Stimulated activated CD8-positive, alpha-beta memory T cell treated with anti-CD3 and anti-CD28 coated beads, Interleukin-15, amount 100 ng/mL, for 24 hours (primary cell): ENCODE measurements at places on chromosomes 3 and 15.
A peak's percentile ranks its signal among the peaks of the same experiment; 100 is the strongest.

DNA sequence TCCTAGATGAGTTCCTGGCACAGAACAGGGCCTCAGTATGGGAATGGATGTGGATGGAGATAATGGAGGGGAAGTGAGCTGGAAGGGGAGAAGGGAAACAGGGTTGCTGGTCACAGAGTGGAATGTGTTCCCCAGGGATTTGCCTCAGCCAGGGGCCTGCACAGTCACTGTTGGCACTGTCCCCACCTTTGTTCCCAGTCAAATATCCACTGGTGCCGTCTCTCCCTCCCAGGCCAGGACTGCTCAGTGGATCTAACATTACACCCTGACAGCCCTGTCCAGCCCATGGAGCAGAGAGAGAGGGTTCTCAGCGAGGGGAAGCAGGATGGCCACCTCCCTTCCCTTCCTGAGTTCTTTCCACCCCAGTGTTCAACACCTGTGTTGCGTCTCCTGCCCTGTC, 1.5 kb upstream of the PPP1R2 start:
- DNase-seq: no peak

DNA sequence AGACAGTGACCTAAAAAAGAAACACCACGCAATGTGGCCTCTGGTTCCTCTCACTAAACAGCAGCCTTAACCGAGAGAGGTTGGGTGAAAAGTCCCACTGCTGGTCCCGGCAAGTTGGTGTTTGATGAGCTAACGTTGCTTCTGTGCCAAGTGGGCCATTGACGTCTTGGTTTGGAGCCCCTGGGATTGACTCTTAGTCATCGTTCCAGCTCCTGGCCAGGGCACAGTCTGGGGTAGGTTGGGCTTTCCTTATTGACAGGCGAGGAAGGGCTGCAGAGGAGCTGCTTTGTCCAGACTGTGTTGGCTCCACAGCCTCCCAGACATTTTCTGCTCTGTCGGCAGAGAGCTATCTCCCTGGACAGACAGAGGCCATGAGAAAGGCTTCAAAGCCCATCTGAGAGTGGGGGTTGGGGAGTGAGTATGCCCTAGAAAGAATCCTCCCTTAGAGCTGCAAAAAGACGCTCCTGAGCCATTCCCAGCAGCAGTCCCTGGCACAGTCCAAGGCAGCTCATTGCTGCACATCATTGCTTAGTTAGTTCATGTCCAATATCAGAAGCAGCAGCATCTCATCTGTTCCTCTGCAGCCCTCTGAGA, 28.6 kb upstream of the C3orf80 start:
- no peak for DNase-seq

DNA sequence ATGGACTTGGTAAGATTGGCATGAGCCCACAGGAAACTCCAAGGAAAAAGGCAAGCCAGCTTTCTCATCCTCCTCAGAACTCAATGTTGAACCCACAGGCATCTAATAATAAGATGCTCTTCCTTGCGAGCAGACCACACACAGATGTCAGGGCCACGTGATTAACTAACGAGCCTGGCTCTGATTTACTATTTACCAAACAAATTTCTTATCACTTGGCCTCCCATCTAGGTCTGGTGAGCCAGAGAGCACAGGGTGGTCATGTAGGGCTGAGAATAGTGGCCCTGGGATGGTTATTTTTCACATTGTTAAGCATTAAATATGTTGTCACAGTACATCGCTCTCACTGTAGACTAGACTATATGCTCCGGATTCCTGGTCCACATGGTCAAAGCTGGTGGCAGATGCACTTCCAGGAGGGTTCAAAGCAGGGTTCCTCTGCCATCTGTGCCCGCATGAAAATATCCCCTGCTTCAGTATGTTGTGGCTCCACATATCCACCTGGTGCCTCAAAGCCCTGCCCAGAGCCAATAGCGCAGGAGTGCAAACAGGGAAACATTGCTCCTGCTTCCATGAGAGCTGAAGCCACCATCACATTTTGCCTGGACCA, 472.5 kb upstream of the WNT5A start:
- DNase-seq: no peak

DNA sequence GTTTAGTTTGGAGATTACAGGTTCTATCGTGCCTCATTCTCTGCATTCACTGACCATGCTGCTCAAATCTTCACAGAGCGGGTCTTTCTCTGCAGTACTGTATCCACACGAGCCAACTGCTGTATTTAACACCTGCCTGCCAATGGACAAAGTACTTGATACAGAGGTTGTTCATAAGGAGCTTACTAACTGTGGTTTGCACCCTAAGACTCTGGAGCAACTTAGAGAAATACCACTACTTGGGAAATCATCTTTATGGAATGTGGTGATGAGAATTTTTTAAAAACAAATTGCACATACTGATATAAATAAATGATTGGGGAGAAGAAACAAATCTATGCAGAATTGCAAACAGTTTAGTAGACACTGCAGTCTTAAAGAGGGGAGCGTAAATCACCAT, 90.0 kb downstream of the PPP2R3A start:
- no peak for DNase-seq

GRCh38 chr3:139198929-139199328, 144.9 kb upstream of the MRPS22 start:
- DNase-seq: no peak

DNA sequence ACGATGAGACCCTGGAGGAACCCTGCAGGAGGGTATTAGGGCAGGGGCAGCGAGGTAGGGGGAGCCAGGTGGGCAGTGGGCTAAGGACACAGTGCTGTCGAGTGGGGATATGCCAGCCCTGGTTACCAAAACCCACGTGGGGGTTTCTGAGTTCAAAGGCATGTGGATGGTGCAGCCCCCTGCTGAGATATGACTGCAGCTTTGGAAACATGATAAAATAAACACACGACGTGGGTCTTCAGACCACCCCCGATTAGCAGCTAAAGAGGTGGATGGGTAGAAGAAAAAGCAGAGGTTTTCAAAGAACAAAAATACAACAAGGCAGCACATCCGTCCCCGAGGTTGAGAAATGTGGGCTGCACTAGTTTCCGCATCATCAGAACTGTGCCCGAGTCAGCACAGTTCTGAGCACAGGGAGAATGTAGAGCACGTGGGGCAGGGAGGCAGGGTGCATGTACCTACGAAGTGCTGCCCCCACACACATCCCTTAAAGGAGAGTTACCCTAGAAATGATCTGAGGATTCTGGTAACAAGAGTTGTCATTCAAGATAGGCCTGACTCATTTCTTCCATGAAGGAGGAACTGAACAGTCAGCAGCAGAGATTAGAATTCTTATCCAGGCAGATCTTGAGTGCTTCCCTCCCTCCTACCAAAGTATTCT, 121.3 kb downstream of the RPLP1 start:
- DNase-seq: peak; percentile 1

- DNase-seq: no peak
These were observed 2.0 kb downstream of the SMC4 start for GRCh38 chr3:160401291-160402095.

GRCh38 chr15:55742498-55742926, 440 bp downstream of the PRTG start:
- no peak for DNase-seq

DNA sequence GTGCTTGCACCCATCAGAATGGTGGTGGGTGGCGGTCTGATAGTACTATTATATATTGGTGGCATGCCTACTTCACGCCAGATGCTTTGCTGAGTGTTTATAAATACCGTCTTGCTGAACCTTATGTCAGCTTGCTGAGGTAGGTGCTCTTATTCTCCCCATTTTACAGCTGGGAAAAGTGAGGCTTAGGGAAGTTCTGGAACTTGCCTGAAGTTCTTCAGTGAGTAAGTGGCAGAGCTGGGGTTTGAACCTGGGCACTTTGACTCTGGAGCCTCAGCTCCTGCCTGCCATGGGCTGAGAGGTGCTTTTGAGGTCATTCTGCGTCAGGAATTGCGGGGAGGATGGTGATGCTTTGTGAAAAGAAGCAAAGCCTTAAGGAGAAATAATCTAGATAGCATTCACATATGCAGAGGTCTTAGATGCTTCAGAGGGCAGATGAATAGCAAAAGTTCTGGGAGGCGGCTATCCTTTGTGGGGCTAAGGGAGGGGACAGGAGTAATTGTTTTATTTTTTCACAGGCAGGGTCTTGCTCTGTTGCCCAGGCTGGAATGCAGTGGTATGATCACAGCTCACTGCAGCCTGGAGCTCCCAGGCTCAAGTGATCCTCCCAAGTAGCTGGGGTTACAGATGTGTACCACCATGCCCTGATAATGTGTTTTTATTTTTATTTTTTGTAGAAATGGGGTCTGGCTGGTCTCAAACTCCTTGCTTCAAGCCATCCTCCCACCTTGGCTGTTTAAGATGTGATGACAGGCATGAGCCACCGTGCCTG, 18.5 kb downstream of the ITPR1 start:
- no peak for DNase-seq

DNA sequence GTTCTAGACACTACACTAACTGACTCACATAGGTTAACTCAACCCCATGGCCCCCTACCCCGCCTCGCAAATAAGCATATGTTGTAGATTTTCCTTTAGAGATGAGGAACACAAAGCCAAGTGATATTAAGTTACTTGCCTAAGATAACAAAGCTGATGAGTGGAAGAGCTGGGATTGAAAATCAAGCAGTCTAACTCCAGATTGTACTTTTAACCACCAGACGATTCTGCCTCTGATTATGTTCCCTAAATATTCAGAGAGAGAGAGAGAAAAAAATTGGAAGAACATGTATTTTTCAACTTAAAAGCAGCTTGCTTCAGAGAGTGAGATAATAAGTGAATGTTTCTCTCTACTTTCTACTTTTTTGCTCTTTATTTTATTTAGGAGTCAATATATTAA, 66.9 kb upstream of the THBS1 start:
- DNase-seq: no peak

- DNase-seq: no peak
These were observed 161.6 kb downstream of the GAP43 start for GRCh38 chr3:115784739-115785536.

DNA sequence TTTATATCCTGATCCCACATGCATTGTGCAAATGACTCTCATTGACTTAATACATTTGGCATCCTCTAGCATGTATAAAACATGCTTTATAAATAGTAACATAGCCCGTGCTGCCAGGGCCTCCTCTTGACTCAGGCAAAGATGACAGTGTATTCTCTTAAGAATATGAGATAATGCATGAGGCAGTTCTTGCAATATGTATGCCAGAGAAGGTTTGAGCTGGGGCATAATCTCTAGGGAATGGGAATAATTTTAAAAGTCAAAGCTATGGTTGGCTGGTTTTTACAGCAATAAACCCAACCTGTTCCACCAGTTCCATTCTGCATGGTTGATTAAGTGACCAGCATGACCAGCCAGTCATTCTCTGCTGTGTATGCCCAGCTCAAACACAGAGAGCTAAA, 179.0 kb upstream of the PFN2 start:
- no peak for DNase-seq

DNA sequence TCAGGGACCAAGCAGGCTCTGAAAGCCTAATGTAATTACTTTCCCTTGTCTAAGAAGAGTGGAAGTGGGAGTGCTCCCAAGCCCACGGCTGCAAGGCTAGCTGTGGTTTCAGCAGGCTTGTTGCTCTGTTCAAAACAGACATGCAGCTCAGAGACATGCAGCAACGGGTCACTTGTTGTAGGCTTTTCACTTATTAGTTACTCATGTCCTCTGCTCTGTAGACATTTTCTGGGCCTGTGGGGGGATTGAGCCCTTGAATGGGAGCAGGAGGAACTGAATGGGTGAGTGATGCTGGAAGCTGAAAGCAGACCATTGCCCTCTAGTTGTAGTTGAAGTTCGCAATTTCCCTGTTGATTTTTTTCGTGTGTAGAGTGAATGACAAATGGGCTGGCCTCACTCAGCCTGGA, 261.9 kb upstream of the NR2E3 start:
- no peak for DNase-seq

GRCh38 chr3:152524198-152525140, 255.7 kb downstream of the MBNL1 start:
- DNase-seq: no peak

GRCh38 chr3:152828075-152828840, 6.7 kb upstream of the P2RY1 start:
- DNase-seq: no peak
